D341Med (cell line): ENCODE measurements at places on chromosomes 5 and 9.

GRCh38 chr5:1195439-1195838 is 6.0 kb upstream of the SLC6A19 start:
- no peak for DNase-seq

GRCh38 chr5:14362491-14362890 is 219.1 kb upstream of the OTULINL start:
- peak; percentile 80 for DNase-seq

DNA sequence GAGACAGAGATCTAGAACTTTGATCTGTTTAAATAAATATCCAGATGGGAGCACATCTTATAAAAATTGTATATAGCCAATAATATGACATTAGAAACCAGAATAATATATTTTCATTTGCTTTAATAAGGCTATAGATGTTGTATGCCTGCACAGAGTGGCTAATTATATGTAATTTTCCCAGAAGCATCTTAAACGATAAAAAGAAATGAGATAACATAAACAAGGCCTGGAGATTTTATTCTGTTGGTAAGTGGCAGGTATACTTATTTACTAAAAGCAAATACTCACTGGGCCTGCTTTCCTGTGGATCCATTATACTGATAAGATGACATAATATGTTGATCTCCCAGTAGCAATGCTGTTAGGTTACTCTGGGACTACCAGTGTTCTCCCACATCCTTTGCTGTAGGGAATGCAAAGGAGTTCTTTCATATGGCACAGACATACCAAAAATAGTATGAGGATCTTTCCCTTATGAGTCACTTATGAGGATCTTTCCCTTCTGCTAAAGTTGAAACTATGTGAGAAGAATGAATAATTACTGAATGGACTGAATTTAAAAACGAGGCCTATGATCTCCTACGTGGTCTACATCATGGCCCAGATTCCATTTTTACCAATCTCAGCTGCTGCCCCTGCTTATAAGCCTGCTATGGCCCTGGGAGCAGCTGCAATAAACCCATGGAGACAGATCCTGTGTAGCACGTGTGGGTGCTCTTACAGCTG is 112.1 kb downstream of the NUDT12 start:
- no peak for DNase-seq

DNA sequence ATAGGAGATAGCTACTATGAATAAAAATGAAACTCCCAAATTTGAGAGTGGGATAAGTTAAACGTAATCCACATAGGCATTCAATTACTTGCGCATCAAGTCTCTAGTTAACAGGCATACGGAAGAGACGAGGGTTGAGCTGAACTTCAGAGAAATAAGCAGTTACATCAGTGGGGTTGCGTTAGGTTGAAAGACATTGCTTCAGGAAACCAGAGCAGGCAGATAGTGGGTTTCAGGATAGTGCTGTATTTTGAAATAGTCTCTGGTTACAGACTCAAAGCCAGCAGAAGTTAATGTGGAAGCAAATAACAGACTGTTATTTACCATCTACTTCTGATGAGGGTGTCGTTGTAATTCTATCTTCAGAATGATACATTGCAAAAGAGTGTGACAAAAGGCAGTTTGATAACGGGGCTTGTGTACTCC is 533.4 kb downstream of the PDE4D start:
- DNase-seq: no peak

GRCh38 chr9:19994296-19994695 is 205.5 kb upstream of the SLC24A2 start:
- DNase-seq: no peak

GRCh38 chr5:81629986-81630385 is 120.9 kb downstream of the SSBP2 start:
- no peak for DNase-seq

DNA sequence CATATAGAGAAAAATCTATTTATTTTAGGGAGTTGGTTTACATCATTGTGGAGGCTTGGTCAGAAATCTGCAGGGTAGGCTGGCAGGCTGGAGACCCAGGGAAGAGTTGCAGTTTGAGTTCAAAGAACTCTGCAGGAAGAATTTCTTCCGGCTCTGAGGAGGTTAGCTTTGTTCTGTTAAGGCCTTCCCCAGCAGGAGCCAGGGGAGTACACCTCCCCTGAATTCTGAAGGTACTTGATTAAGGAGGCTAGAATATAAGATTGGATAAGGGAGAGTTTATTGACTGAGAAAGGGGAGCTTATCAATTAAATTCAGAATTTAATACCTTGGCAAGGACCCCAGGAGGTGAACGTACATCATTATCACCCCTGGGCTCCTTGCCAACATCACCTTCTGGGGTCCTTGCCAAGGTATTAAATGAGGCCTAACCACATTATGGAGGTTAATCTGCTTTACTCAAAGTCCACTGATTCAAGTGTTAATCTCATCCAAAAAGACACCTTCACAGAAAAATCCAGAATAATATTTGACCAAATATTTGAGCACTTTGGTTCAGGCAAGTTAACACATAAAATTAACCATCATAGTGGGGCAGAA is 351.7 kb downstream of the CWC27 start:
- no peak for DNase-seq

- DNase-seq: peak; percentile 62
These were observed 665 bp downstream of the SLC6A3 start for GRCh38 chr5:1444361-1445189.

- DNase-seq: no peak
These were observed 2.7 kb upstream of the MTMR12 start for GRCh38 chr5:32315221-32316014.

- no peak for DNase-seq
These were observed 6.8 kb upstream of the RNF180 start for GRCh38 chr5:64158827-64159226.
